Activated CD4-positive, alpha-beta T cell treated with anti-CD3 and anti-CD28 coated beads for 48 hours (primary cell): ENCODE measurements at places on chromosomes 11 and 22.
A peak's percentile ranks its signal among the peaks of the same experiment; 100 is the strongest.

GRCh38 chr11:110435780-110436717, 6.3 kb downstream of the FDX1 start:
- no peak for DNase-seq

GRCh38 chr22:29331213-29331612, 15.7 kb upstream of the RASL10A start:
- DNase-seq: no peak

DNA sequence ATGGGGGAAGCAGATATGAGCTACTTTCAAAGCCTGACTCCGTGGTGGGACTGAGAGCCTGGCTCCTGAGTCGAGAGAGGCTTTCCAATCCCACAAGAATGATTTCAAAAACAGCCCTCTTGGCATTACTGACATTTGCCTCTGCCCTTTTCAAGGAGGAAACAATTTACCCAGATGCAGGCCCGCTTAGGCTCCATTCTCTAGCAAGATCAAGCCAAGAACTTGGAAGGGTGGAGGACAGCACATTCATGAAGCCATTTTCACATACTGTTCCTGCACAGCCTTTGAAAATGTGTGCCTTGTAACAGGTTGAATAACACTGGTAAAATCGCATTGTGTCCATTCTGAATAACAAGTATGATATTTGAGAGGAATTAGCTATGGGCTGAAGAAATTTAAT, 58.2 kb upstream of the EED start:
- no peak for DNase-seq

DNA sequence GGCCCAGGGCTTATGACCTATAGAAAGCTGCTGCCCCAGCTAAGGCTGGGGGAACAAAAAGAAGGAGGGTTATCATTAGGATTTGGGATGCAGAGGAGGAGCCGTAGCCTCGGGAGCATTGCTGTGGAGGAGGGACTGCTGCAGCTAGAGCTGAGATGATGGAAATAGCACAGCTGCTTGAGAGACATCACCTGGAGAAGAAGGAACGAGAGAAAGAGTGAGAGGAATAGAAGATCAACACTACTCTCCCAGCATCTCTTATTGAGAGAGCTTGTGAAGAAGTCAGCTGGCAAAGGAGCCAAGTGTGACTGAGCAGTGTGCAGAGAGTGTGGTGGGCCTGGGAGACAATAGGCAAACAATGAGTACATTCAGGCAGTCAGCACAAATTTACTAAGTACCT, 100.7 kb upstream of the PLET1 start:
- no peak for DNase-seq

DNA sequence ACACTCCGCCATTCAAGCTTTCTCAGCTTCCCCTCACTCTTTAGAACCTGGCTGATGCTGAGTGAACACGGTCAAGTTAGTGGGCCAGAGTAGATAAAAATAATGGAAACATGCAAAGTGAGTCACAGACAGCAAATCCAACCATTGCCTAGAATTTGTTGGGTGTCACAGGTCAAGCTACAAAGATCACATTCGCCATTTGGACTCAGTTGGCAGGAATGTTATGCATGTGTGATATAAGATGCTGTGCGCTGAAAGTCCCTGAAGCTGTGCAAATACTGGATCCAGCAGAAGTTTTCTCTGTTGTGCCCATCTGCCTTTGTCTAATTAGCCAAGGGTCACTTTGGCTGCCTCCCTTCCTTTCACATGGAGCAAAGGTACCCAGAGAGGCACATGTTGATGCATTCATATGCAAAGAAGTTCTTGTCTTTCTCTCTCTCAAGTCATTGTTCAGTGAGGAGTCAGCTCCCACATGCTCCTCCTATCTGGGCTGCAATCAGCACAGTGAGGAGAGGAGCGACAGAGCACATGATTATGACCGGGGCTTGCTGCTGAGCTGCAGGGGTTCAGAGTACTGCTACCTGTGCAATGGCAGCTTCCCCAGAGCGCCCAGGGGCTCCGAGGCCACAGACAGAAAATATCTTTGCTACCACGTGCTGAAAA, 39.7 kb downstream of the FLI1 start:
- peak; percentile 64 for DNase-seq

- DNase-seq: no peak
Measured at GRCh38 chr11:60455531-60456042, at the start of gene MS4A1. MS4A1 (plus strand) TSS chr11:60455847; CDS start chr11:60462375, 6,528 bp downstream.

DNA sequence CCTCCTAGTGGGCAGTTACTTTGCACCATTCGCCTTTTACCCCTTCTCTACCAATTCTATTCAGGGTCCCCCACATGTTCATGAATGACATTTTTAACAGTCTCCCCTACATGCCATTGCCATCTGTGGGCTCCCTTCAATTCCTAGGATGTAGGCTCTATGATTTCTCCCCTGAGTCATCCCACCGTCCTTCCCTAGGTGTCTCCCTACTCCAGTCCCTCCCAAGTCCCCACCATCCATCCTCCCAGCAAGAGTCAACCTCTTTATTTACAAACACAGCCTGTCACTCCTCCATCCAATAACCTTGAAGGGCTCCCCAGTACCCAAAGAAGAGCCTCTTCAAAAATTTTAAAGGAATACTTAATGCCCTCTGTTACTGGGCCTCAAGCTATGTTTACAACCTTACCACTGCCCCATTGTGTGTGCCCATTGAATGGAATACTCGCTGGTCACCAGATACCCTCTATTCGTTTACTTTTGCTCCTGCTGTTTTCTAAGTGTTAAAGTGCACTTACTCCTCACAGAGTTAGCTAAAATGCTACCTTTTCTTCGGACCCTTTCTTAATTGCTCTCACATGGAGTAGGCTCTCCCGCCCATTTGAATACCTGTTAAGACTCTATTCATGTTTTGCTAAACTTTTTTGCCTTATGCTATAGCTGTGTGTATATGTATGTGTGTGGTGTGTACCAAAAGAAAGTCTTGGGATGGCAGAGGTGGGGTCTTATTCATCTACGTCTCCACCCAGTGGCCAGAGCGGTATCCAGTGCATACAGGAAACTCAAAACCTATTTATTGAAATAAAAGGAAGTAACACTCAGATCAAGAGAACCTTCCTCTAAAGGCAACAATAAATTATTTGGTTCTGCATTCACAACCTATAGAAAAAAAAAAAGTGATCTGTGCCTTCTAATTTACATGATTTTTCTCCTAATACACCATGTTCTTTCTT, 235.8 kb upstream of the CCDC90B start:
- no peak for DNase-seq

DNA sequence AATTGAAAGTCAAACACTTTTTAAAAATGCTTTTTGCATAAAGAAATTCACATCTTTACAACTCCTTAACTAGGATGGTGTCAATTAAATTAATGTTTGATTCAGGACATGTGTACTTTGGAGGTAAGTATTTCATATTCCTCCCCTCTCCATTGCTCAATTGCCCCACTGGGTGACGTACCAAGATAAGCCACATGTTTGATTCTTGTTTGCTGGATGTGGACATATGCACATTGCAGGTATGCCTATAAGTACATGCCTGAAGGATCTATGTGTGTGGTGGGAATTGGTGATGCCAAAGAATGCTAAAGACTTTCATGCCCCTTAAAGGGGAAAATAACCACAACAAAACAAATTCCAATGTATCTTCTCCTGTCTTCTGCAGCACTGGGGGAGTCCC, 5.8 kb downstream of the CD44 start:
- no peak for DNase-seq

DNA sequence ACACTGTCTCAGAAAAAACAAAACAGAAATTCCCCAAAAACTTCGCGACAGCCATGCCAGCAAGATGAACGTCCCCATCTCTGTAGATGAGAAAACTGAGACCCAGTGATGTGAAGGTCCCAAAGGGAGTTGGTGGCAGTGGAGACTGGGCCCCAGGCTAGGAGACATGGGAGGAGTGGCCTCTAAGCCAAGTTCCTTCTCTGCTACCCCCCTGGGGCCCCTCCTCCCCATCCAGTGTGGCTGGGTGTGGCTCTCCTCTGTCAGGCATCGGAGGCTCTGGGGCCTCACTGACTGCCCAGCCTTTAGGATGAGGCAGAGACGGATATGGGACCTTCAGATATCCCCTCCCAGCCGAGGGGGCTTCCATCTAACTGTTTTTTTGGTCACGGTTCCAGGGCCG, 9.8 kb downstream of the RELT start:
- no peak for DNase-seq

DNA sequence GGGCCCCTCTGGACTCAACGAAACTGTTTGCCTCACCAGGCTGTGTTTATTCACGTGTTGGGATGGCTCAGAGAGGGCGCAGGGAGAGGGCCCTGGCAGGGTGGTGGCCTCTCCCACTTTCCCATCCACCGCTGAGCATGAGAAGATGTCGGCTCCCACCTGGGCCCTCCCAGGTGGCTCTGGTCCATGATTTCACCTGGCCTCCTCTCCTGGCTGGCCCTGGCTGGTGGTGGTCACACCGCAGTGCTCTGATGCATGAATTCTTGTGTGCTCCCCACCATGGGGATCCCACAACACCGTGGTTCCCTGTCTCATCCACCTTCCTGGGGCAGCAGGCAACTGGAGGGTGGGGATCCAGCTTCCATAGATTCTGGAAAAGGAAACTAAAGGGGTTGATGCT, 13.4 kb downstream of the RTL6 start:
- DNase-seq: no peak

DNA sequence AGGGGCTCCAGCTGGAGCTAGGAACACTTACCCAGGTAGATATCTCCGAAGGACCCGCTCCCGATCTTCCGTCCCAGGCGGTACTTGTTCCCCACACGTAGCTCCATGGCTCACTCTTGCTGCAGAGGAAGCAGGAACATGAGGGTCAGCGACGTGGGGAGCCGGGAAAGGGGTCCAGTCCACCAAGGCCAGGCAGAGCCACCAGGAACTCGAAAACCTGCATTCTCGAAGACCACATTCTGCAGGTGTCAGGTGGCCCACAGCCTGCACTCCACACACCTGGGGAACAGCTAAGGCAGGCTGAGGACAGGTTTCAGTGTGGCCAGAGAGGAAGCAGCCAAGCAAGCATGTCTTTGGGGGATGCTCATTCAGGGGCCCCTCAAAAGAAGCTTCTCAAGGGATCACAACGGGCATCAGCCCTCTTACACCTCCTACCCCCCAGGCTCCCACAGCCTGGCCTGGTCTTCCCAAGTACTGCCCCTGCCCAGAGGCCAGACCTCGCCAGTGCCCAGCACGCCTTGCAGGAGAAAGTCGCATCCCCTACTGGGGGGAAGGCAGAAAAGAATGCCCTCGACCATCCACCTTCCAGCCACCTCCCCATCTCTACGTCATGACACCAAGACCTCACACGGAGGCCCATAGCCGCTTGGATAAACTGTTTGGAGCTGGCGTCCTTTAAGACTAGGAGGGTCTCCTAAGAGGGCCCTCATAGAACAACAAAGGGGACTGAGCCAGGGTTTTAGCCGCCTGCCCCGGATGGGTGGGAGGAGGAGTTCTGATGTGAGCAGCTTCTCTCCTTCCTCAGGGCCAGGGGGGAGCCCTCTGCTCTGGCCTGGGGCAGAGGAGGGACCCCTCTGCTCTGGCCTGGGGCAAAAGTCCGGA, 2.9 kb downstream of the CSNK1E start:
- no peak for DNase-seq

- DNase-seq: no peak
Measured at GRCh38 chr11:15585602-15586331, 471.0 kb downstream of the INSC start.

GRCh38 chr11:17001806-17002205, 12.4 kb downstream of the PLEKHA7 start:
- no peak for DNase-seq

DNA sequence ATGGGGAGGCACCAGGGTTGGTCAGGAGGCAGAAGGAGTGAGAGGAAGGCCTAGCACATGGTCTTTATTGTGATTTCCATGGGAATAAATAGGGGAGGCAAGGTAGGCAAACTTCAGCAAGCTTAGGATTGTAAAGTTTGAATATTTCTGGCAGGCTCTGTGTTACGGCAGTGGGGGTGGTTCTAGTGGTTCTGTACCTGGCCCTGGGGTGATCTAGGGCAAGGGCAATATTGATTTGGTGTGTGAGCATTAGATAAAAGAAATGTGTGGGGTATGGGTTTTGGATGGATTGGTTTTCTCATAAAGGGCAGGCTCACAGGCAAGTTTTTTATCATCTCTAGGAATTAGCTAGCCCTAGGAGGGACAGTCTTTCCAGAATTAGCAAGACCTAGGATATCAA, 584.0 kb downstream of the OPCML start:
- DNase-seq: no peak

GRCh38 chr11:96954587-96955242, 564.9 kb downstream of the JRKL start:
- DNase-seq: no peak

- DNase-seq: no peak
Measured at GRCh38 chr11:88387957-88388356, 50.4 kb upstream of the CTSC start.

GRCh38 chr11:66976028-66976467, 944 bp downstream of the C11orf86 start:
- peak; percentile 54 for DNase-seq

- DNase-seq: no peak
Measured at GRCh38 chr11:10114593-10115404, 179.2 kb downstream of the SBF2 start.

DNA sequence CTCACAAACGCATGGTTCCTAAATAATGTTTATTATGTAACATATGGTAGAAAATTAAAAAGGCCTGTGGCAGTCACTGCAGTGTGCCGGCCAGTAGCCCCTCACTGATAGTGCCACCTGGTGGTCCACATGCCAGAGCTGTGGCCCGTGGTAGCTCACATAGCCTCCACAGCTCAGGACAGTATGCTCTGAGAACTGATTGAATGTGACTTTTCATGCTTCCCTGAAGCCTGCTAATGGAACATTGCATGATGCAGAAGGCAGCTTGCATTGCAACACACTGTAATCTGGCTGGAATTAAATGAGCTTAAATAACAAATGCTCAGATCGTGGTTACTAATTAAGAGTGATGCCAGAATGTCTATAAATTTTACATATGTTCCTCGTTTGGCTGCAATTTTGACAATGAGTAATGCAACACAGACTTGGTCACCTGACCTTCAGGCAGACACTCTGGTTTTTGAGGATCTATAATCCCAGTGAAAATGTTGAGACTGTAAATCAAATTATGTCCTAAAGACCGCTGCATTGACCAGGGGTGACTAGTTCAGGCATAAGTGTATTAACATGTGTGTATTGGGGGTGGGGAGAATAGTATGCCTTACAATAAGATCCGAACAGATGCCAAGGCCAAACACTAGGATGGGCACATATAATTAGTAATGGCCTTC, 566.4 kb downstream of the METTL15 start:
- no peak for DNase-seq

- DNase-seq: no peak
Measured at GRCh38 chr11:529728-530411, 5.5 kb downstream of the HRAS start.
